ENCODE measurements at places on chromosomes 4 and X. TPM values are rescaled to one million over a fixed set of nuclear protein-coding genes. Genes with fewer than 3 reads are reported as not detected.
A peak's percentile ranks its signal among the peaks of the same experiment; 100 is the strongest.

CLGN gene
- 3.8 TPM for polyA plus RNA-seq

CCSER1 gene
- polyA plus RNA-seq, result 2.9 TPM

FAM47E gene
- 2.3 TPM for polyA plus RNA-seq

- H3K4me1 ChIP-seq, result no peaks in the 10 kb centered on the region
- H3K27ac ChIP-seq, result no peak overlapping the region
- H3K4me3 ChIP-seq, result no peak overlapping the region
- no peaks in the 10 kb centered on the region for H3K27me3 ChIP-seq
- no peaks in the 10 kb centered on the region for H3K36me3 ChIP-seq
These were observed 32.0 kb downstream of the SPARCL1 start for GRCh38 chr4:87497159-87497558.

- H3K4me3 ChIP-seq, result no peak overlapping the region
- DNase-seq, result no peak
- no peaks in the 10 kb centered on the region for H3K27me3 ChIP-seq
- H3K4me1 ChIP-seq, result no peaks in the 10 kb centered on the region
These were observed 41.4 kb upstream of the CXCL13 start for GRCh38 chr4:77564231-77564630.

DNA sequence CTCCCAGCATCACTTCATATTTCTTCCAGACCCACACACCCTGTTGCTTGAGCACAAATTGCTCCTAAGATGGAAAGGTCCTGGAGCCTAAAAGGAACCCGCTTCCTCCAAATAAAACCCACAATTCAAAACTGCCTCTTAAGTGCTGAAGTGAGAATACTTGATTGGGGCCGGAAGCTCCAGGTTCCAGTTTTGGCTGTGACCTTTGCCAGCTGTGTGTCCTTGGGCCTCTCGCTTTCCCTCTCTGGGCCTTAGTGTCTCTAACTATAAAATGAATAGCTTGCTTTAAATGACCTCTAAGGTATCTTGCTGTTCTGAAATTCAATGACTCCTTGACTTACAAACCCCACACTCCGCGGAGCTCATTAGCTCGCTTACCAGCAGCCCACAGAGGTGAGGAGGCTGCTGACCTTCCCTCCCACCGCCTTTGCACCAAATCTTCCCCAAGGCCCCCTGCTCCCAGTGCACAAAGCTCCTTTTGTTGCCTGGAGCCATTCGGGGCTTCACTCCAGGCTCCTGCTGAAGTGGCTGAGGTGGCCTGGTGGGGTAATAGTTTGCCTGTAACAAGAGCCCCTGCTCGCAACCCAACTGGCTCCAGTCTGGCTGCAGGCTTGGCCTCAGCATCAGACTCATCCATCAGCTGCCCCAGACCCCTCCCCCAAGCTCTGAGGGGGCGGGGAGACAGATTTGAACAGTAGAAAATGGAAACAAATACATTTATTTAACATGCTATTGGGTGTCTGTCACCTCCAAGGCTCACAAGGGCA is 21.8 kb downstream of the STARD8 start:
- no peaks in the 10 kb centered on the region for H3K27me3 ChIP-seq
- H3K36me3 ChIP-seq, result no peaks in the 10 kb centered on the region
- H3K27ac ChIP-seq, result no peak overlapping the region
- DNase-seq, result peak; percentile 30
- no peak overlapping the region for H3K4me3 ChIP-seq
